ENCODE measurements at places on chromosomes 12 and 14.

DNA sequence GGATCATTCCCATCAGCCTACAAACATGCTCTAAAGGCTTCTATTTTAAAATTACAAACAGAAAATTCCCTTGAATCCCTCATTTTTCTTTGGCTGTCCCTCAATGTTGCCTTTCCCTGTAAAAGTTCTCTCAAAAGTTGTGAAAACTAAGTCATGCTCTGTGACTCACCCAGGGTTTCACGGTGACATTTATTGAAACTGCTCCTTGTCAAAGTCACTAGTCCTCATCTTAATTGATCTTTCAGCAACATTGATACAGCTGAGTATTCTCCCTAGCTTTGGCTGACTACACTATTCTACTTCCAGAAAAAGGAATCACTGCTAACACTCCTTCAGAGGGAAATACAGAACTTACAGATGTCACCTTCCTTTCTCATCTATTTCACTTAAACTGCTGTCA is 65.7 kb downstream of the ASCL4 start:
- no peak for DNase-seq

GRCh38 chr12:105301696-105302095 is 28.8 kb upstream of the C12orf75 start:
- DNase-seq, result no peak

- DNase-seq, result no peak
Measured at GRCh38 chr12:47192051-47192450, 112.3 kb upstream of the AMIGO2 start.

- DNase-seq, result no peak
Measured at GRCh38 chr14:22460461-22461195, 128.4 kb downstream of the DAD1 start.

DNA sequence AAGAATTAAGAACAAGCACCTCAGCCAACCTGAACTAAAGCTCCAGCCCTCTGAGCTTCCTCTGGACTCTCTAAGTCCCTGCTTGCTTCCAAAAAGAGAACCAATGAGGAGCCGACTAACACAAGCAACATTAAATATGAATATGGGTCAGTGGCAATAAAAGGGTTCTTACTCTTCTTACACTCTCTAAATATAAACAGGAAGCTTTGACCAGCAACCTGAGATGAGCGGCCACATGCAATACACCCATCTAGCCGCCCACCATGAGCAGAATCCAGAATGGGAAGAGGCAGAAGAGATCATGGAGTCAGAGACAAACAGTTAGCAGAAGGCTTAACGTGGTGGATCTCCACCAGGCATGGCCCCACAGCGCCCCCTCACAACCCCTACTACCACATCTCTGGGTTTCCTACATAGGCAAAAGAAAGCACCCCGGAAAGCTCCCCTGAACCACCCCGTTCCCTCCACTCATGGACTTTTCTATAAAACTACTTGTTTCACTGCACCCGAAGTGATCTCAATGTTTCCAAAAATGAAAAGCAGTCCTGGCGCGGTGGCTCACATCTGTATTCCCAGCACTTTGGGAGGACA is 59.4 kb downstream of the TTC7B start:
- no peak for DNase-seq

DNA sequence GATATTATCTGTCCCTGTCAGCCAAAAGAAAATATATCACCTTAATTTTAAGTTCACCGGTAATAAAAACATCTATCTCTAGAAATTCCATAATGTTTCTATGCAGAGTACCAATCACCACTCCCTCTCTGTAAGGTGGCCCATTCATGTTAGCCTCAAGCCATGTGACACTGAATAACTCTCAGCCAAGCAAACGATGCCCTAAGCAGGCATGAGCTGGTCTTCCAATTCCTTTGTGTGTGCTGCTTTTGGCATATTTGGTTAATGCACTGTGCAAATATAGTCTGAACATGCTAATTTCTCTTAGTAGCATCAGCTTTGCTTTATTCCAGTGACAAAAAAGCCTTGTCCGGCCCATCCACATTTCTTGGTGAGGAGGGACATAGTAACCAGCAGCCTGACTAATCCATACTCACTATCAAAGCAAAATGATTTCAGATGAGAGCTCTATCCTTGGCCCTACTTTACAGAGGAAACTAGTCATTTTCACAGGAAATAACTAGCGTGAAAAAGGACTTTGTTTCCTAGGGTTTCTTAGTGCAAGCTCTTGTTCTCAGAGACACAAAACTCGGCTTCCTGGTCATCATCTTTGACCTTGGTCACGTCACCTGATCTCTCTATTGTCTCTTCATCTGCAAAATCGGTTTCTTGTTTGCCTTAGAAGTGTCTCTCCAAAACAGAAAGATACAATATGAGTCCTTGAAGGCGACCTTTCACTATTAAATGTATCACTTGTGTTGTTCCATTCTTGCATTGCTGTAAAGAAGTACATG is 59.2 kb upstream of the RTRAF start:
- no peak for DNase-seq

GRCh38 chr14:26597589-26598080 is at the start of gene NOVA1:
TSS of gene NOVA1 (minus strand) at chr14:26598033. CDS start at chr14:26597436, 597 bp downstream.
- DNase-seq, result no peak

GRCh38 chr12:63292471-63293221 is 141.6 kb upstream of the AVPR1A start:
- no peak for DNase-seq

DNA sequence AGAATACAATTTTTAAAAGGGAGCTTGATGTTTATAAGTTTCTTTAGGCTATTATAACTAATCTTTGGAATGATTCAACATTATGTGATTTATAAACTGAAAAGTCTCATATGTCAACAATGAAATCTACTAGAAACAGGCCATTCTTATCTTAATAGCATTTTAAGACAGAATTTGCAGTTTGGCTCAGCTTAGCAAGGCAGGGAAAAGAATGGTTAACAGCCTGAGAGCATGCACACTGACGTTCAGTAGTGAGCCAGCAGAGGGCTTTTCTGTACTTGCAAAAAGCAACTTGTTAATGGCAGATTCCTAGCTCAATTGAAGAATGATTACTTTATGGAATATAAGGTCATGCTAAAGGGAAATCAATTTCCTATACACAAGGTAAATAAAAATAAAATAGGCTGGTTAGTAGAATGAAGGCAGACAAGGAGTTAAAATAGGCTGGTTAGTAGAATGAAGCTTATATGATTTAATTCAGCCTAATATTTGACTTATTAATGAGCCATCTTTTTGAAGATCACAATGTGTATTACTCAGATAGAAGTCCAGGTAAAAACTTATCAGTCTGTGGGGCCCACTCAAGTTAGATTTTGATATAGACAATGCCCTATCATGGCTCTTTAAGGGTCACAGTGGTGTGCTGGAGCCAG is 95.9 kb downstream of the OTOGL start:
- no peak for DNase-seq

GRCh38 chr14:69663300-69663643 is 51.9 kb downstream of the SUSD6 start:
- no peak for DNase-seq

GRCh38 chr12:110697236-110697635 is 8.3 kb upstream of the HVCN1 start:
- no peak for DNase-seq

GRCh38 chr14:29222671-29223268 is 456.2 kb downstream of the FOXG1 start:
- no peak for DNase-seq

GRCh38 chr12:58977476-58977875 is 57.2 kb upstream of the LRIG3 start:
- DNase-seq, result no peak

DNA sequence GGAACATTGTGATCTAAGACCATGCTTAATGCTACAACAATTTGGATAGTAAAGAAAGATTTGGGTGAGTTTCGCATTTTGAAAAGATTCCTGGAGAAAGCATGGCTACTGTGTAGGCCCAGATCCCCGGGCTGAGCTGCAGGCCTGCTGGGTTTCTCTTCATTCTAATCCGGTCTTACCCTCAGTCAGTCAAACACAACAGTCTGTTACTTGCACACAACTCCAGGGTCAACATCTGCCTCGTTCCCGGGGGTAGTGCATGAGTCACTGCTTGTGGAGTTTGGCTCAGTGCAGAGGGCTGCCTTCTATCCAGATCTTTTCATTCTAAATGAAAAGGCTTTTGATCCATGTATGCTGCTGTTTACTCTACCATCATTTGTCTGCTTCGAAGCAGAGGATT is 60.4 kb upstream of the SEL1L start:
- DNase-seq, result no peak

DNA sequence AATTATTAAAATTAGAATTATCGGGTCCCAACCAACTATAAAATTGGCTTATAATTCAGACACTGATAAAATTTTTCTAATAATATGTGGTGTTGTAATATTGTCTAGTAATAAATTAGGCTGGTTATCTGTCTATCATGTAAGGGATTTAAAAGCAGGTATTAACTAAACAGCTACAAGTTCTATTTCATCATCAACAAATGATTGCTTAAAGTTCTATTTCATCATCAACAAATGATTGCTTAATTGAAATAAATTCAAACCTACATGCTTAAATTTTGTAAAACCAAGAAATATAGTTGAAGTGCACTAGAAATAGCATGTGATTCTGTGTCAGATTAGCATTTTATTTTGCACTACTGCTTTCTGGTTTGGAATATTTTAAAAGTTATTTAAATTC is 34.1 kb downstream of the SLCO1A2 start:
- no peak for DNase-seq

- no peak for DNase-seq
Measured at GRCh38 chr14:51455041-51455835, 196.5 kb upstream of the FRMD6 start.

DNA sequence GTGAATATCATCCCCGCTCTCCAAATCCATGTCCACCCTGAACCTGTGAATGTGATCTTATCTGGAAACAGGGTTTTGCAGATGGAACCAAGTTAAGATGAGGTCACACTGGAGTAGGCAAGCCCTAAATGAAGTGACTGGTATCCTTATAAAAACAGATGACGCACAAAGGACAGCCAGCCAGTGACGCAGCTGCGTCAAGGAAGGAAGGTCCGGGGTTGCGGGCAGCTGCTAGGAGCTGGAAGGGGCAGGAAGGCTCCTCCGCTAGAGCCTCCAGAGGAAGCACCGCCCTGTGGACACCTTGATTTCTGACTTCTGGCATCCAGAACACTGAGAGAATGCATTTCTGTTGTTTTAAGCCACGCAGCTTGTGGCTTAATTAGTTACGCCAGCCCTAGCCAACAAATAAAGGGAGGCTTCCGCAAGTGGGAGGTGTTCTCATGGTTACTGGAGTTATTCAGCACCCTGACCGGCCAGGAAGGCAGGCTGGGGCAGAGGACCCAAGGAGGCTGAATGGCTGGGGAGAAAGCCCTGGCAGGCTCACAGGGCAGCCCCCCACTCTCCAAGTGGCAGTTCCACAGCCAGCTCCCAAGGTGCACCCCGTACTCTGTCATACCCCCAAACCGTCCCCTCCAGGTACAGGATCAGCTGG is 127.6 kb upstream of the NCOR2 start:
- no peak for DNase-seq

- peak; percentile 85 for DNase-seq
Measured at GRCh38 chr14:69077841-69078240, 75.1 kb downstream of the DCAF5 start.

DNA sequence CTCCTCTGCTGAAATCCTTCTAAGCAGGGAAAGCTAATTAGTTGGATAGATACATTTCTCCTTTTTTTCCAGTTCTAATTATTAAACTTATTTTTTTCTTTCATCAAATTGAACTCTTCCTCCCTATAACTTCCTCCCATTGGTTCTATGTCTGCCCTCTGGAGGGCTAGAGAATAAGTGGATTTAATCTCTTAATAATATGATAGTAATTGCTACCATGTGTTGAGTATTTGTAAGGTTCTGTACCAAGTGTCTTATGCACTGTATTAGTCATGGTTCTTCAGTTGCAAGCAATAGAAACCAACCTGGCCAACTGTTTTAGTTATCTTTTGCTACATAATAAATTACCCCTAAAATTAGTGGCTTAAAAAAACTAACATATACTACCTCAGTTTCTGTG is 190.5 kb upstream of the PLXNC1 start:
- no peak for DNase-seq

- no peak for DNase-seq
Measured at GRCh38 chr12:87618199-87618598, 411.0 kb downstream of the C12orf50 start.

- no peak for DNase-seq
Measured at GRCh38 chr12:67578976-67579661, 69.4 kb upstream of the DYRK2 start.

DNA sequence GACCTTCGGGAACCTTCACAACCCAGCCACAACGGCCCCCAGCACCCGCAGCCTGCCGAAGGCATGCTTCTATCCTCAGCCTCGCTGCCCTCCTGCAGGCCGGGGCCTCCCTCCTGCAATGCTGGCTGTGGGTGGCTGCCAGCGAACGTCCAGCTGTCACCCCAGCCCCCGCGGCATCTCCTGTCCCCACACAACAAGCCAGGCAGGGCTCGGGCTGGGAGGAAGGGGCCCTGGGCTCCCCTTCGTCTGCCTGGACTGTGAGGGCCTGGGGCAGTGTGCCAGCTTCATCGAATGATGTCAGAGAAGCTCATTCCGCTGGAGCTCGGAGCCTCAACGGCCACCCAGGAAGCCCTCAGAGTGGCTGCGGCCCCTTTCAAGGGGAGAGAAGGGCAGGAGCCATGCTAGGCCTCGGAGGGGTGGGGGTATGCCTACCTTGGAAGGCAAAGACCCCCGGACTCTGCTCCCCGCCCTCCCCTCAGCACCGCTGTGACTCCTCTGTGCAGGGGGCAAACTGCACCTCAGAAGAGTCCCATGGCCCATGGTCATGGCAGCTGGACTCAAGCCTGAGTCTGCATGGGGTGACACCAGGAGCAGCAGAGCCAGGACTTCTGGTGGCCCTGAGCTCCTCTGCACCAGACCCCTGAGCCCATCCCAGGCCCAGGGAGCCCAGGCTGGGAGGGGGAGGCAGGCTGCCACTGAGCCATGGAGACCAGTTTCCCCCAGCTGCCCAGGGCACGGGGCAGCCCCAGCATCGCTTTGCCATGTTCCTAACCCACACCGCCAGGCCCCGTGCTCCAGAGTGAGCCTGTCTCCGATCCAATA is 24.7 kb upstream of the C14orf180 start:
- no peak for DNase-seq

GRCh38 chr12:32284561-32284960 is 114.8 kb upstream of the FGD4 start:
- DNase-seq, result no peak

GRCh38 chr12:47652521-47653234 is 53.2 kb downstream of the RPAP3 start:
- no peak for DNase-seq

DNA sequence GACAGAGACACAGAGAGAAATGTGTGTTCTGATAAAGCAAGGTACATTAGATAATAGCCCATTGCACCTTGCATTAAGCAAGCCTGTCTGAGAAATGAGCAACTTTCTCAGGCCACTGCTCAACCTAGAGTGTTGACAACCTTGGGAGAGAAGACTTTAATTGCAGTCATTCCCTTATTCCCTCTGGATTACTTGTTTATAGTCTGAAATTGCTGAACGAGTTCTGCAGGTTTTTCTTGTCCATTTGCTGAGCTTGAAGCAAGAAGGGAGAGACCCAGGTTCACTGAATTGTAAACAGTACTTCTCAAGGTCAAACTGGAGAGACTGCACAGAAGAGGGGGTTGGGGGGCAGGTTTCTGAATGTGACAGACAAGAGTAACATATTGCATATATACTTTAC is 159.4 kb upstream of the PLEKHG7 start:
- no peak for DNase-seq

GRCh38 chr14:105437723-105438500 is 18.3 kb downstream of the MTA1 start:
- no peak for DNase-seq

GRCh38 chr12:112908548-112908947 is 1.8 kb downstream of the OAS1 start:
- no peak for DNase-seq

All from GM04503 (cell line).